ENCODE measurements at places on chromosomes 4 and X.

DNA sequence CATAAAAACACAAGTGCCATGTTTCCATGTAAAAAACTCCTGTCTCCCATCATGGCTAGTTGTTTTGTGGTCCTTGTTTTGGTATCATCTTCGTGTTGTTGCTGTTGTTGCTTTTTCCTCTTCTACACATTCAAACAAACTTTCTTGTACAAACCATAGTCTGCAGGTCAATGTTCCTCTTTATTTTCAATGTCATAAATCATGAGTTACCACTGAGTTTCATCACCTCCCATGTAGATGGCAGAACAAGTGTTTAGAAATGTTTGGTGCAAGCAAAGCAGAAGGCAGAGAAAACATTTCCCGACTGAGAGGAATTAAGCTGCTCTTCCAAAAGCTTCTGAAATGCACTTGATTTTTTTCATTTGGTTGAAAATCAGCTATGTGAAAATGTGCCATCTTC, 166.0 kb downstream of the ANTXR2 start:
- DNase-seq, result no peak

- DNase-seq, result no peak
Observed at GRCh38 chr4:164926301-164926700, 49.3 kb downstream of the APELA start.

DNA sequence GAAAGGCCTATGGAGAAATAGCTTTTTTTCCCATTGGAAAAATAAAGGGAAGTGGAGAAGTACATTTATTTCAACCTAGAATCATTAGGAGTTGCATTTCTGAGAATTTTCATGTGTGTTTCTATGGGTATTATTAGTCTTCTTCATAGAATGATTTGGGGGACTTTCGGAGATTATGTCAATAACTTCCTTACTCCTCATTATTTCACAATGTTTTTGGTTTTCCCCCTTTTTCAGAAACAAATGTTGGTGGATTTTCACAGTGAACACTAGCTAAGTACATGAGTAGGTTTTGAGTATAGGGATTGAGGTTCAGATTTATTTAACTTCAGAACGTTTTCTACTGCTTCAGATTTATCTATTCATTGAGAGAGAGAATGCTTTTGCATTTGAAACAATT, 54.0 kb downstream of the SH3BGRL start:
- no peak for DNase-seq

DNA sequence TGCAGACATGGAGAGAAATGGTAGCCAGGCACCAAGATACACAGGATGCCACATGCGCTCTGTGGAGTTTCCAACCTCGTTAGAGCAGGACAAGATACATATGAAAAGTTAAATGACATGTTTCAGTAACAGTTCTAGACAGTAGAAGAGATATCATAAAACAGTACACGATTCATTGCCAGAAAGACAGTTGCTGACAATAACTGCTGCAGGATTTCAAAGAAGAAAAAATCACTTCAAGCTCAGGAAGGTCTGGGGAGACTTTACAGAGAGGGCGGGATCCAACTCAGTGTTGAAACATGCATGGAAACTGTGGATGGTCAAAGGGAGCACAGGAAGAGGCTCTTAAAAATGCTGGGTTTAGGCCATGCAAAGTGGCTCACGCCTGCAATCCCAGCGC, 31.0 kb downstream of the DCTD start:
- no peak for DNase-seq

DNA sequence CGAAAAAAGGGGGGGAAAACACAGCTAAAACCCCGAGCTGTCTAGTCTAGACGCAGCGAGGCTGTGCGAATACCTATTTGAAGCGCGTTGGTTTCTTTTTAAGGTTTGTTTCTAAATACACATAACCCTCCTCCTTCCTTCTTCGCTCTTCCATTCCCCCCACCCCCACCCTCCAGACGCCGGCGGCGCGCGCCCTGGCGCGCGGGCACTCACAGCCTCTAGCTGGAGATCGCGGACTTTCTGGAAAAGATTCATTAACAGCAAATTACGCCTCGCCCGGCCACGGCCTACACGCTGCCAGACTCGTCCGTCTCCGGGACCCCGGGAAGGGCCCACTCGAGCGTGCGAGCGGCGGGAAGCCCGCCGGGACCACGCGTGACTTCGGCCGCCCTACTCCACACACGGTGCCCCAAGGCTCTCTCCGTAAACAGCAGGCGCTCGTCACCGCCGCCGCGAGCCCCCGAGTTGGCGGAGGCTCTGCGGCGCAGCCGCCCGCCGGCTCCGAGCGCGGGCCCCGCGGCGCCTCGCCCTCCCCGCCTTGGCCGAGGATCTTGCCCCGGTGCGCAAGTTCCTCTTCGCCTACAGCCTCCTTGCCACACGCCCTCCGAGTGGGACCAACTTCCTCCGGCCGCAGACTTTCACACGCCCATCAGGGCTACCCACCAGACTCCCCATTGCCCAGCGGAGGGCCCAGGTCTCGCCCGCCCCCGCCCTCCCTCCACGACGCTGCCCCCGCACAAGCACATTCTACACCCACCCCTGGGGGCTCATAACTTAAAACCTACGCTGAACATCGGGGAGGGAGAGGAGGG, 2.0 kb downstream of the BCOR start:
- no peak for DNase-seq

DNA sequence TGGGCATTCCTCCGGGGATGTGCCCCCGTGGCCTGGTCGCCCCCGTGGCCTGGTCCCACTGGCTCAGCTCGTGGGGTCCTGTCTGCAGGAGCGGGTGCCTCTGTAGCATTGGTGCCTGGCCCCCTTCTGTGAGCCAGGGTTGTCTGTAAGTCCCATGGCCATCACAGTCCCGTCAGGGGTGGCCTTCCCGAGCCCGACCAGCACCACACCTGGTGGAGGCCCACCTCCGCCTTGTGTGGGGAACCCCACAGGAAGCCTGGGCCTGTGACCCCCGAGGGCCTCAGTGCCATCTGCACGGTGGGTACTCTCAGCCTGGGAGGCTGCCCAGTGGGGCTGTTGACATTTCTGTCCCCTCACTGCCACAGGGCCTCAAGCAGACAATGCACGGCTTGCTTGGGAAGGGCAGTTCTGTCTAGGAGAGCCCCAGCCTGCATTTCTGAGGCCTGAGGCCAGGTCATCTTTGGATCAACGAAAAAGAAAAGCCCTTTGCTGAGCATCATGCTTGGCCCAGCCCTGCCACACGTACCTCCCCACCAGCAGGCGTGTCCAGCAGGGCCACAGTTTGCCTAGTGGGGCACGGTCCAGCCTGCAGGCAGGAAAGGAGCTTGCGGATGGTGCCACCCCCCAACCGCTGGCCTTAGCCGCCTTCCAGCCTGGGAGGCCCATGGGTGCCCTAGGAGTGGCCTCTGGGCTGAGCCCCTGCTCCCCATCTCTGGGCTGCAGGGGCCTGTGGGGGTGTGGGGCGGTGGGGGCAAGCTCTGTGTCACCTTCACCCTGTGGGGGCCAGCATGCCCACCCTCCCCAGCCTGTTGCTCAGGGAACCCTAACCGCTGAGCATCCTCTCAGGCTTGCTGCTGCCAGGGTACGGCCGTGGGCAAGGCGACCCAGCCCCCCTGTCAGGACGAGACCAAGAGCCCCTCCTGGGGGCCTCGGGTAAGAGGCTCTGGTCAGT, 23.2 kb downstream of the NKX1-1 start:
- no peak for DNase-seq

GRCh38 chr4:106011387-106011786, 116.1 kb downstream of the NPNT start:
- DNase-seq, result no peak

DNA sequence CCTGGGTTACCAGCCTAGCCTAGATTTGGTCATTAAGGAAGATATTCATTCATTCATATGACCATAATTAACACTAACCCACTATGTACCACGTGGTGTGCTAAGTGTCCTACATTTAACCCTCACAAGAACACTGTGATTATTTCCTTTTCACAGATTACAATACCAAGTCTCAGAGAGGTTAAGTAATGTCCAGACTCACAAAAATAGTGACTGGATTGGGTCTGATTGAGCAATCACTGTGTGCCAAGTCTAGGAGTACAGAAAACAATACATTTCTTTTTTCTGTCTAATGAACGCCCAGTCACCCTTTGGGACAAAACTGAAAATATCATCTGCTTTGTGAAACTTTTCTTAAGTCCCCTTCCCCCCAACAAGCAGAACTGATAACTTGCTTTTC, 7.6 kb upstream of the DLG3 start:
- no peak for DNase-seq
